Choroid plexus epithelial cell (primary cell): ENCODE measurements at places on chromosomes 16 and 17.

DNA sequence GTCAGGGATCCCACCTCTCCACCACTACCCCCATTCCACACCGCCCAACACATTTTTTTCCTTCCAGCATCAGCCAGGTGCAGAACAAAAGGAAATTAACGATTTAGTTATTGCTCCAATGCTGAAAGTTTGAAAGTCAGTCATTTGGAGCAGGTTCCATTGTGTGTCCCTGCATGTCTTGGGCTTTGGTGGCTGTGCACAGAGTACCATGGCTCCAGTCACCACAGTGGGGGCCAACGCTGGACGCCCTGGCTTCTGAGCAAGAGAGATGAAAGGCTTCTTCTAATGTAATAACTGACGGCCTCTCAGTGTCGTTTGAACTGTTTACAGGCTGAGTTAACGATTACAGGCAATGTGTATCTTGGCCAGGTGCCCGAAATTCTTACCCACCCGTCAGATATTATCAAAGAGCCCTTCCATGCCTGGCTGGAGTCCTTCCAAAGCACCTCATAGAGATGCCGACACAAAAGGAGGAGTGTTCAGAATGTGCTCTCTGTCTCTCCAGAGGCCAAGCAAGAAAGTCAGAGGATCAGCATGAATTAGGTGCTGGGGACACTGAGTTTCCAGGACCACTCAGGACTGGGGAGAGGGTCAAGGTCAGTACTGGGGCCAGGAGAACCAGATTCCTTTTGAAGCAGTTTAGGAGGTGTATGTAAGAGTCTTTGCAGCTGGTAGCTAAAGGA, 25.9 kb downstream of the RNF43 start:
- peak; percentile 57 for DNase-seq

- no peak for DNase-seq
These were observed 174.2 kb downstream of the IRF8 start for GRCh38 chr16:86073103-86073625.

GRCh38 chr16:26129997-26130396, 438.2 kb downstream of the HS3ST4 start:
- DNase-seq: no peak

DNA sequence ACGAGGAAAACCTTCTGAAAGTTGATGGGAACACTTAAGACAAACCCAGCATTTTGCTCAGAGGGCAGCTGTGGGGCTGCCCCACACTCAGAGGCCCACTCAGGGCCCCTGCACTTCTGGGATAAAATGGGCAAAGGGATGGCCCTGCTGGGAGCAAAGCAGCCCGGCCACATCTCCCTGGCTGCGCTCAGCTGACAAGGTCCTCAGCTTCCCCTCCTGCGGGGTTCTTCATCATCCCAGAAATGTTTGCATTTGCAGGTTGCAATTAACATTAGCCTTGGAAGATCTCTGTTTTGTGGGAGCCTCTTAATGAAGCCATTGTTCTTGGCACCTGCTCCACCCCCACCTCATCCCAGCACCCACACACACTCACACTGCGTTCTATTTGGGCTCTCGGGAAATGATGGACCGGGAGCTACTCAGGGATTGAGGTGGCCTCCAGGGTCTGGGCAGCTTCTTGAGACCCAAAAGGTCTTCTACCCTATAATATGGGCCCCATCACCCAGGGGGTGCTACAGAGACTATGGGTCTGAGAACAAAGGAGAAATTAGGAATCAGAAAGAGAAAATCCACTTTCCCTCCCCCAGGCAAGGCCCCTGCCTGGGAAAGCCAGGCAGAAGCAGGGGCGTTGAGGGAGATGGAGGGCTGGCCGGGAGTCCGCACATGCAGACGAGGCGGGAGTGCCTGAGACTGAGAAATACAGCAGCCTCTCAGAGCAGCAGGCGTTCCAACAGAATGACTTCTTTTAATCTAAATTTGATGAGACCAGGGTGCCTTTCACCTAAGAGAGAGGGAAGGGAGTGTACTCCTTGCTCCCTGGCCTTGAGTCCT, 53.7 kb upstream of the RPL38 start:
- DNase-seq: no peak

- DNase-seq: no peak
These were observed 21.6 kb upstream of the CACNG5 start for GRCh38 chr17:66813296-66813695.

- DNase-seq: no peak
These were observed 13.1 kb upstream of the GRB2 start for GRCh38 chr17:75418531-75418930.

- peak; percentile 2 for DNase-seq
These were observed 89.1 kb upstream of the HS3ST3A1 start for GRCh38 chr17:13690806-13691205.

GRCh38 chr17:60134396-60135150, 15.2 kb upstream of the CA4 start:
- peak; percentile 44 for DNase-seq

GRCh38 chr17:4555873-4556759, 932 bp upstream of the MYBBP1A start:
- no peak for DNase-seq

DNA sequence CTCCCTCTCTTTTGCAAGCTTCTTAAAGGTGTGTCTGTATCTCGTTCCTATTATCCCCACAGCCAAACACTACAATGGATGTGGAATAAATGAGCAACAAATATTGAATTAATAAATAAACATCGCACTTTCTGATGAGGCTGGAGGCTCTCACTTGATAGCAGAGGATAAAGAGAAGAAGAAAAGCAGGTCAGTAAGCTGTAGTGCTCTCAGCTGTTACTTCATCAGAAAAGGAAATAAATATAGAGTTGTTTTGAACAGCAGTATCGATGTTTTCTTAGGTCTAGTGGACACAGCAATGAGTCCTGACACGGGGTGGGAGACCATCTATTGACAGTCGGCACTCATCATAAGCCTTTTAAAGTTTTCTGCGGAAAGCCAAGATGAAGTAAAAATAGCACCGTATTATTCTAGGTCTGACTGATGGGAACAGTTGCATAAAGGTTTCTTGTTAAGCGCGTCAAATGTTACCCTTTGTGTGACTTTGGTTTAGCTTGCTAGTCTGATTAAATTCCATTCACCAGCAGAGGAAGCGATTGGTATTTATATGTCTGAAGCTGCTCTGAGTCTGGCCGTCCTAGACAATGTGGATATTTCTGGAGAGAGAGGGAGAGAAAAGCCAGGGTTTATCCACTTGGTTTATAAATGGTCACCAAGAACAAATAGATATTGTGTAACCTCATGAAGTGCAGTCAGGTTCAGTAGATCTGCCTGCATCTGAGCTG, 646.1 kb downstream of the CDH11 start:
- peak; percentile 92 for DNase-seq

GRCh38 chr16:9657641-9658040, 524.6 kb downstream of the GRIN2A start:
- no peak for DNase-seq

DNA sequence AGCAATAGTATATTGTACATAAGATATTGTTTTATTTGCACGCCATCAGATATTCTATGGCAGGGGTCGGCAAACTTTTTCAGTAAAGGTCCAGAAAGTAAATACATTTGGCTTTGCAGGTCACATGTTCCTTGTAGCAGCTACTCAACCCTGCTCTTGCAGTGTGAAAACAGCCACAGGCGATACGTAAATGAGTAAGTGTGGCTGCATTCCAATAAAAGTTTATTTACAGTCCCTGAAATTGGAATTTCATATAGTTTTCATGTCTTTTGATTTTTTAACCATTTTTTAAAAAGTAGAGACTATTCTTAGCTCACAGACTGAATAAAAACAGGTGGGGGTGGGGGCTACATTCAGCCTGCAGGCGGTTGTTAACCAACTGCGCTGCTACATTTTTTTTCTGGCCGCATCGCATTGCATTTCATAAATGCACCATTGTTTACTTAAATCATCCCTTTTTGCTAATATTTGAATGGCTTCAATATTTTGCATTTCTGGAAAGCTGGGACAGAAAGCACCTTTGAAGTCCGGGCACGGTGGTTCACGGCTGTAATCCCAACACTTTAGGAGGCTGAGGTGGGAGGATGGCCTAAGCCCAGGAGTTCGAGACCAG, 50.5 kb upstream of the HAPSTR1 start:
- no peak for DNase-seq

DNA sequence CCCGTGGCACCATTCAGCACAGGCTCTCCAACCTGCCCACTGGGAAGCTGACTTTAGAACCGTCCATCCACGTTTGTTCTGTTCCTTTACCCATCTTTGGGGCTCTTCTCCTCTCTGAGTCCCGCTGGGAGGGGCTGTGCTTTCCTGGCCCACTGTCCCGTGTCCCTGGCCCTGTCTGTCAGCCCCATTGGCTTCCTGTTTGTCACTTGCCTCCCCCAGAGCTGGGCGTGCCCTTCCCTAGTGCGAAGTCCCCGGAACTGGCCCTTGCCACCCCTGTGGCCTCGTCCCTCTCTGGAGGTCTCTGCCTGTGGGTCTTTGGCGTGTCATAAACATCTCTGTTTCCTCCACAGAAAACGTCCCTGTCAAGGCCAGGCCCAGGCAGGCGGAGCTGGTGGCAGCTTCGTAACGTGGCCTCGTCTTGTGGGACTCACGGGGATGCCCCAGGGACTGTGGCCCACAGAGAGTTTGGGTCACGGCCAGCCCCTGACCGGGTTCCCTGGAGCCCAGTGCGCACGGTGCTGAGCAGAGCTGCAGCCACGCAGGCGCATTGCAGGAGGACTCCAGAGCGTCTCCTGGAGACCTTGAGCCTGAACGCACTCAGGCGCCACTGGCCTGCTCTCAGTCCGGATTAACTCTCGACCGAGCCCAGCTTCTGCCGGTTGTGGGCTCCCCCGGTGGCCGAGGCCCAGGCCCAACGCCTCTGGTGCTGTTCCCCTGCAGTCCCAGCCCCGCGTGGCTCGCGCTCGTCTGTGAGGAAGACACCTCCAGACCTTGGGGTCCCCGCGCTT, 7.3 kb downstream of the CHMP6 start:
- no peak for DNase-seq

DNA sequence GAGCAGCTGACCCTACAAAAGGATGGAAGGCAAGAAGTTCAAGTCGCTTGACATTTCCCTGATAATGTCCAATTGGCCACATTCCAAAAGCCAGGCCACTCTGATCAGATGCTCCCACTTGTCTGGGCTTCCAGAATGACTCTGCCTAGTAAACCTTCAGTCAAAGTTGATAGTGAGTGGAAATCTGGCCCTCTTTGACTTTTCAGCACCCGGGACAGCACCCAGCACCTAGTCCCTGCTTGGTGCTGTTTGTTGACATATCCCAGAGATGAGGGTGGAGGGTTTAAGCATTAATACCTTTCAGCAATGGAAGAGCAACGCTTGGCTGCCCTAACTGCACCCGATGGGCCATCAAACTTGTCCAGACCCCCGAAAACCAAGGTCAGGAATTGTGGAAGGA, 131.3 kb downstream of the AIPL1 start:
- DNase-seq: peak; percentile 16

- no peak for DNase-seq
These were observed 1.6 kb downstream of the SPIRE2 start for GRCh38 chr16:89829630-89830437.

DNA sequence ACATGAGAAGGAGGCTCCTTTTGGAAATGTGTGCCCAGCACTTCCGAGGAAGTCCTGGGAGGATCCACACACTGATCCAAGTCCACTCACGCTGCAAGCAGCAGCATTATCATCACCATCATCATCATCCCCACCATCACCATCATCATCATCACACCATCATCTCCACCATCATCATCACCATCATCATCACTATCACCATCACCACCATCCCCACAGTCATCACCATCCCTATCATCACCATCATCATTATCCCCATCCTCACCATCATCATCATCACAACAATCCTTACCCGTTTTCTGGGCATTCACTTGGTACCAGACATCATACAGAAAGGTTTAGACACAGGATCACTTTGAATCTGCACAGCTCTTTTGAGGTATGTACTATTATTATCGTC, 47.8 kb upstream of the ACSF3 start:
- no peak for DNase-seq

GRCh38 chr17:604115-604450, 110.6 kb downstream of the VPS53 start:
- no peak for DNase-seq

DNA sequence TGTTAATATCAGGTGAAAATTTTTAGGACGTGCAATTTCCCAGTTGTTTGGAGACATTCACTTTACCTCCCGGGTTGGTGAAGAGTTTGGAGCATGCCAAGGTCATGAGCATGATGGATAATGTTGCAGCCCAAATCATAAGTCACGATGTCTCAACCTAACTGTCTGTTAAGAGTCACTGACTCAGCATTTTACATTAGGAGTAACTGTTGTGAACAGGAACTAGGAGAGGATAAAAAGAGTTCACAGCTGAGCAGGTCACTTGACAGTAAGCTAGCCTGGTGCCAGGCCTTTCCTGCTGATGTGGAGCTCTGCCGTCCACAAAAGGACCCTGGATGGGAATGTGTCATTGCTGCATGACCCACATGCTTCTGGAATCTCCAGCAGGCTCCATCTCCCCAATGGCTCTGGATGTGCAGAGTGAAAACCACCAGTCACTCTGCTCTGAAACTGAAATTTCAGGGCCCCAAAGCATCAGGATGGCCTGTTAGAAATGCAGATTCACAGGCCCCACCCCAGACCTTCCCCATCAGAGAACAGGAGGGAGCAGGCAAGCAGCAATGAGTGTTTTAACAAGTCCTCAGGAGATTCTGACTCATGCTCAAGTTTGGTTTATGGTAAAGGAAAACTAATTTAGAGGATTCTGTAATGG, 371.6 kb upstream of the MAF start:
- DNase-seq: peak; percentile 5

DNA sequence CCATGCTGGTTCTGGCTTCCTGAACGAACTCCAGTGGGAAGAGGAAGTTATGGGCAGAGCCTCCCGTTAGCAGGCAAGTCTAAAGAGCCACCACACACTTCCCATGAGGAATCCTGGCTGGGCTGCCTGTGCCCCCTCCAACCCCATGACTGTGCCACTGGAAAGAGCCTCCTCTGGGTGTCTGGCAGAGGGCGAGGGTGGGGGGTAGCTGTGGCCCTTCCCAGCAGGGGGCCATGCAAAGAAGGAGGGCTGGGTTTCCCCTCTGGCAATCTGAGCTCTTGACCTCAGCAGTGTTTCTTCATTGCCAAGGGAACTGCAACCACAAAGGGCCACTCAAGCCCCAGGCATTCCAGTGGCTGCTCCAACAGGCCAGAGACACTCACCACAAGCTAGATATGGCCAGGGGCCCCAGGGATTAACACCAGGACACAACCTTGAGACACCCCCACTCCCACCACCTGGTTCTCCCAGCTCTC, 1.7 kb upstream of the RRAD start:
- peak; percentile 92 for DNase-seq

- no peak for DNase-seq
These were observed 632 bp downstream of the BAIAP3 start for GRCh38 chr16:1333854-1334700.

DNA sequence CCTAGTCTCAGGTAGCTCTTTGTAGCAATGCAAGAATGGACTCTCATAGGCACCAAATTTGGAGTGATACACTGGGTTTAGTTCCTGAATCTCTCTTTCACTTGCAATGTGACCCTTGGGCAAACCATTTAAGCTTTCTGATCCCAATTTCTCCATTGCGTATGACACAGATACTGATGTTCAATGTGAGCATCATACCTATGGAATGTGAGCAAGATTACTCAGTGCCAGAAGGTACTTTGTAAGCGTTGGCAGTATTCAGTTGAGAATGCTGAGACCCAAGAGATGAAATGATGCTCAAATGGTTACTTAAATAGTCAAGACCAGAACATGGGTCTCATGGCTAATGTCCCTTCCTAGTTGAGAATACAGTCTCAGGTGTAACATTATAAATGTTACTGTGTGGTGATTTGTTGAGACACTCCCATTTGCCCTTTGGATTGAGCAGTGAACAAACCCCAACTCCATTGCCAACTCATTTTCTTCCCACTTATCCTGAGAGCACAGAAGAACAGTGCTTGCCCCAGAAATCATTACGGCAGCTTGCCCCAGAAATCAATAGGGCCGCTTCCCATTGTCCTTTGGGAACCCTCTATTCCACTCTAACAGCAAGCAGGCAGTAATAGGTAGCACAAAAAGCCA, 134.1 kb downstream of the SOX9 start:
- no peak for DNase-seq
